D341Med (cell line): ENCODE measurements at places on chromosomes 5 and 9.

GRCh38 chr5:112186401-112186990 is 232.6 kb downstream of the EPB41L4A start:
- peak; percentile 47 for DNase-seq

DNA sequence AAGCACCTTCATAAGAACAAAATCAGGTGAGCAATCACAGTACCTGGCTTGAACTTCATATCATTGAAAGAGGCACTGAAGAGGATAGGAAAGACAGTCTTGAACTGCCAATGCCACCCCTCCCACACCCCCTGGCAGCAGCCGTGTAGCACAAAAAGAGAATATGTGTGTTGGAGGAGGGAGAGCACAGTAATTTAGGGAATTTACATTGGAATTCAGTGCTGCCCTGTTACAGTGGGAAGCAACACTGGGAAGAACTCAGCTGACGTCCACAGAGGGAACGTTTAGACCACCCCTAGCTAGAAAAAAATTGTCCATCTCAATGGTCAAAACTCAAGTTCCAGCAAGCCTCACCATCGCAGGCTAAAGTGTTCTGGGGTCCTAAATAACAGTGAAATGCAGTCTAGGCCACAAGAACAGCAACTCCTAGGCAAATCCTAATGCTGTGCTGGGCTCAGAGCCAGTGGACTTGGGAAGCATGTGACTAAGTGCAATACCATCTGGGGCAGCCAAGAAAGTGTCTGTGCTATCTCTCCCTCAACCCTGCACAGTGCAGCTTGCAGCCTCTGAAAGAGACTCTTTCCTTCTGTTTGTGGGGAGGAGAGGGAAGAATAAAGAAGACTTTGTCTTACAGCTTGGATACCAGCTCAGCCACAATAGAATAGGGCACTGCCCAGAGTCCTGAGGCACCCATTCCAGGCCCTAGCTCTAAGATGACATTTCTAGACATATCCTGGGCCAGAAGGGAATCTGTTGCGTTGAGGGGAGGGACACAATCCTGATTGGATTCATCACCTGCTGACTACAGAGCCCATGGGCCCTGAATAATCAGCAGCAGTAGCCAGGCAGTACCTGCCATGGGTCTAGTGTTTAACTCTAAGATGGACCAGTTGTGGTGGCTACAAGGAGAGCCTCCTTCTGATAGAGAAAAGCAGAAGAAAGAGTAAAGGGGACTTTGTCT is 62.1 kb upstream of the VLDLR start:
- peak; percentile 73 for DNase-seq

DNA sequence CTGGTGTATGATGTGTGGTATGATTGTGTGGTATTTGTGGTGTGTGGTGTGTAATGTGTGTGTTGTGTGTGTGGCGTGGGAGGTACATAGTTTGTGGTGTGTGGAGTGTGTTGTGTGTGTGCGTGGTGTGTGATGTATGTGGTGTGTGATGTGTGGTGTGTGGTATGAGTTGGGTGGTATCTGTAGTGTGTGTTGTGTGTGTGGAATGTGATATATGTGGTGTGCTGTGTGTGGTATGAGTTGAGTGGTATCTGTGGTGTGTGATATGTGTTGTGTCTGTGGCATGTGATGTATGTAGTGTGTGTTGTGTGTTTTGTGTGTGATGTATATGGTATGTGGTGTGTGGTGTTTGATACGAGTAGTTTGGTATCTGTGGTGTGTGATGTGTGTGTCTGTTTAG is 272.5 kb upstream of the IRX1 start:
- no peak for DNase-seq

DNA sequence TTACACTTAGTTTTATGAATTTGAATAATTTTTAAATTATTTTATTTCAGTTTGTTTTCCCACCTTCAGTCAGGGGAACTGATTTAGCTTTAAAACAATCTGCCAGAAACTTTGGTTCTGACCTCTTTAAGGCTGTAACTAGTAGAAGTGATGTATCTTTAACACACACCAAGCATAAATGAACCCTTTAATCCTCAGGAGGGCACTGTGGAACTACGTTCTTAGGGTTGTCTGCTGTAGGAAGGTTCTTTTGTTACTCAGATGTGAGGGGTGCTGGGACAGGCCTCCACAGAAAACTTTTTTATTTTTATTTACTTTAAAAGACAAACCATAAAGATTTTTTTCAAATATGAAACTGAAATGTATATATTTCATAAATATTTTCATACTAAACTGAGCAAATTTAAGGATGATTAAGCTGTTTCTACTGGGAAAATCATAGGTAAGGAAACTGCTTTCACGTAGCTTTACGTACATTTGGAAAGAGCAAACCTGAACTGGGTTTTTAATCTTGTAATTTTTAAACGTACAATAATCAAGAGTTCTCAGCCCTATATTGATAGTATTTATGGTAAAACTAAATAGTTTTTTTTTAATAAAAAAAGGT is 5.3 kb downstream of the KLF4 start:
- DNase-seq: peak; percentile 47

DNA sequence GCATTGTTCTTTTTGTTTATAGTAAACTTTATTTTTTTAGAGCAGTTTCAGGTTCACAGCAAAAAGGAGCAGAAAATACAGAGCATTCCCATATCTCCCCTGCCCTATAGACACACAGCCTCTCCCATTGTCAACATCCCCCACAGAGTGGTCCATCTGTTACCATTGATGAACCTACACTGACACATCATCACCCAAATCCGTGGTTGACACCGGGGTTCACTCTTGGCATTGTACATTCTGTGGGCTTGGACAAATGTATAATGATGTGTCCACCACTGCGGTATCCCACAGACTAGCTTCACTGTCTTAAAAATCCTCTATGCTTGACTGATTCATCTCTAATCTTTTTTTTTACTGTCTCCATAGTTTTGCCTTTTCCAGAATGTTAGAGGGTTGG is 120.7 kb upstream of the SPATA31C2 start:
- no peak for DNase-seq

GRCh38 chr5:159850160-159850559 is 66.1 kb upstream of the ADRA1B start:
- no peak for DNase-seq

- DNase-seq: no peak
Measured at GRCh38 chr9:115035841-115036612, 81.9 kb downstream of the TNC start.

GRCh38 chr5:16866795-16867576 is 69.1 kb downstream of the MYO10 start:
- no peak for DNase-seq

DNA sequence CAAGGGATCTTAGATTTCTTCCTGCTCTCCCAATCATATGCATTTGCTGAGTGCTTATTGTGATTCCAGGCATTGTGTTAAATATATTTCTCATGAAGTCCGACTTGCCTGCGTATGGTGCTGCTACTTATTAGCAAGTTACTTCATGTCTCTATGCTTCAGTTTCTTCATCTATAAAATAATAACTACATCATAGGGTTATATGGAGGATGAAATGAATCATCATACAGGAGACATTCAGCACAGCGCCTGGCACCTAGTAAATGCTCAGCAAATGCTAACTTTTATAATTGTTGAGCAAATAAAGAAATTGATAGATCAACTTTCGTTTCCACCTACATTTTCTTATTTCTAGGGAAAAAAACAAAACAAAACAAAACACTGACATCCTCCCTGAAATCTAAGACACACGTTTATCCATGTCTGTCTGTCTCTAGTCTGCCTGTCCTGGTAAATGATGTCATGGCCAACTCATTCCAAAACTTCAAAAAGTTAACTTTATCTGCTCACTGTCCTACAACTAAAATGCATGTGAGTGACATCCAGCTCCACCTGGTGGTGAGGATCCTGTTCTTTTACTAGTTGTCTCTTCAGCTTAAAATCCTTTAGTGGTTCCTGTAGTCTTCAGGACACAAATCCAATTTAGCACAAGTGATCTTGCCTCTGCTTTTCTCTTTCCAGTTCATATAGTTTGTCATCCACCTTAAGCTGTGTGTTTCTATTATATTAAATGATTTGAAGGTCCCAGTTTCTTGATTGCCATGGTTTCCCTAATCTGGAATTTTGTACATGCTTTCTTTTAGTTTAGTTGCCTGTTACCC is 27.7 kb downstream of the PPP3R2 start:
- peak; percentile 31 for DNase-seq

DNA sequence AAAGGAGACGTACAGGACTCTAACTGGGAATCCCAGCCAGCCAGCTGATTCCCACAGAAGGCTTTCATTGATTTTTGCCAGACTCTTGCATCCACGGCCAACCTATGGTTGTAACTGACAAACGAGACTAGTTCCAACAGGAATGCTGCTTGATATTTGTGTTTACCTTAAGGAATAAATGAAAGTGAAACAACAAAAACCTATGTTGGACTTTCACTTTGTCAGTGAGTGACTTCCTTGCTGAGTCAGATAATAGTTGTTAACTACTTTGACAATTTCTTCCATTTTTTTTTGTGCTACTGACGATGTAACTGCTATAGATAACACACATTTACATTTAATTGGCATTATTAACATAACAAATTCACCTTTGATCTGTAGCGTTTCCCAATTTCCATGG is 63.4 kb upstream of the LRRTM2 start:
- DNase-seq: no peak

DNA sequence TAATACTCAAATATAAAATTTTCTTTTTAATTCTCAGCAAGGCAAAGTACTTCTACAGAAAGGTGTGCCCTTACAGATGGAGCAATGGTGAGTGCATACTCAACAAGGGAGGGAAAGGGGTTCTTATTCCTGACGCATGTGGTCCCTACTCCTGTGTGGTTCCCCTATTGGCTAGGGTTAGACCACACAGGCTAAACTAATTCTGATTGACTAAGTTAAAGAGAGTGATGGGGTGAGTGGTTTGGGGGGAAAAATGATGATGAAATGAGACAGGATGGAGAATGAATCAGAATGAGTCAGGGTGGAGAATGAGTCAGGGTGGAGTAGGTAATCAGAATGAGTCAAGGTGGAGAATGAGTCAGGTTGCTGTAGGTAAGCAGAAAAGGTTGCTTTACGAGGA is 22.9 kb upstream of the HMGCS1 start:
- no peak for DNase-seq

- DNase-seq: no peak
Measured at GRCh38 chr5:78811866-78812265, 163.3 kb upstream of the LHFPL2 start.

DNA sequence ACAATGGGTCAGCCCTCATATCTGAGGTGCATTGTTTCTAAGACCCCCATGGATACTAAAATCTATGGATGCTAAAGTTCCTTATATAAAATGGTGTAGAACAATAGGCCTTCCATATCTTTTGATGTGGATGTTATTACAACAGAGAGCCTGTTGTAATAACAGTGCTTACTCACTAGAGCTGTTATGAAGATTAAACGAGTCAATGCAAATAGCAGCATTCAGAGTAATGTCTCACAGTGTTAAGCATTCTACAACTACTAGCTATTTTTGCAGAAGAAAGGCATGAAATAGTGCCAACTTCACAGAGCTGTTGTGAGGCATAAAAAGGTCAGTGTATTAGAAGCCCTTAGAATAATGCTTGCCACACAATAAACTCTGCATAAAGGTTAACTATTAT is 13.0 kb downstream of the CHSY3 start:
- DNase-seq: no peak

- DNase-seq: no peak
Measured at GRCh38 chr5:54994628-54995027, 9.2 kb upstream of the ESM1 start.

DNA sequence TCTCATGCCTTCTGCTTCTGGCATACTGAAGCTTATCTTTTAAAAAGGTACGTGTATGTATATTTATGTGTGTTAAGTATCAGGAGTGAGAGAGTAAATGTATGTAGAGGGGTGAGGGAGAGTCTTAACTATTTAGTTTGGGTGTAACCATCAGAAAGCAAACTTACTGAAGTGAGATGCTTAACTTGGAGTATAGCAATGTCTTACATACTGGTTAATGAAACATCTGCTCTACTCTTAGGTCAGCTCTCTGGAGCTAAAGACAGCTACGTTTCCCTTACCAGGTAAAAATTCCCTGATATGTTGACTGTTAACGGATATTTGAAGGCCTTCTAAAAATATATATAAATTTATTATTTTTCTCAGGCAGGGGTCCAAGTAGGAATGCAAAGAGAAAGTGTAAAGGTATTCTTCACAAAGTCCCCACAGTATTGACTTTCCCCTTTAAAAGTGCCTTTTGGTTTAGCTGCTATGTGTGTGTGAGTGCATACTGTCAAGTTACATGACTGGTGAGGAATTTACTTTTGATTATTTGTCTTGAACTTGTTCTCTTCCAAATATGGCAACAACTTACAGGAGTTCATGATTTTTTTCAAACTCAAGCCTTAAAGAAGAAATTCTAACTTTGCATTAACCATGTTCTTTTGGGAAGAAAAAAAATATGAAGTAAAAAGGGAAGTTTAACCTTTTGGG is 12.3 kb upstream of the C5orf24 start:
- DNase-seq: no peak

DNA sequence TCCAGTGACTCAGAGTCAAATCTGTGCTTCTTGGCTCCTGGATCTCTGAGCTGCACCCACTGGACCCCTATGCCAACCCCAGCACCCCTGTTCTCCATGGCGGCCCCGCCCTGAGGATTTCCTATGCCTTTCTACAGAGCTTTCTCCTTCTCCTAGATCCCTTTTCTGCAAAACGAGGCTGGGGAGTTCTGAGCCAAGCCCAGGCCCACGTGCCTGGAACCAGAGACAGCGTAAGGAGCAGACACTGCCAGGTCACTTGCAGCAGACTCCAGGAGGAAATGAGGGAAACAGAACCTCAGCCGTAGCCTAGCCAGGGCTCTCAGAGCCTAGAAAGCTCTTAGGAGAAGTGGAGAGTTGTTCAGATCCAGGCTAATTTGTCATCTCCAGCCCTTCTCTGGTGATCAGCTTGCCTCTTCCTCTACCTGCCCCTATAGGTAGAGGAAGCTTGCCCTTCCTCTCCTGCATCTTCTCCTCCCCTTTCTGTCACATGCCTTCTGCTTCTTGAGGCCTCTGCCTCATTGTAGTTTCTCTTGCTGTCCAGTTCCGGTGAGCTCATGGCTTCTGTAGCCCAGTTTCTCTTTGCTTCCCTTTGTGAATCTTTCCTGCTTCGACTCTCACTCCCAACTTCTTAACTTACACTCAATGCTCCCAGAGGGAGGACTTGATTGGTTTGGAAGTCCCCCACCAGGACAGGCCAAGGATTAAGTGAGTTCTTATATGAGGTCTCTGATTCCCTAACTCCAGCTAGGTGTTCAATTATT is 163.4 kb downstream of the RGS3 start:
- DNase-seq: no peak

DNA sequence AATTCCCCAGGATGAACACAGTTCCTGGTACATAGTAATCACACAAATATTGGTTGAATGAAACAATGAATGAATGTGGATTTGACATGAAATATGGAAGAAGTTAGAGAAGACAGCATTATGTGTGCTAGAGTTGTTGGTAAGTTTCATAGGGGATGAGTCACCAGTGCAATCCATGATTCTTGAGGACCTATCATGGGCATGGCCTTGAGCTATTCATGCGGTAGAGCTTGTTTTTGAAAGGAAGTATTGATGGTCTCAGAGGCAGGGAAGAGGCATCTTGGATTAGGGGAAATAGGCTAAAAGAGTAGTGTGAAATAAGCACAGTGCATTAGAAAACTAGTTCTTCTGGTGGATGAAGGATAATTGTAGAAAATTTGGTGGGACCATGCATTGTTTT is 22.1 kb downstream of the SPATA31D1 start:
- DNase-seq: no peak
